Tibial nerve (tissue), 4 donors: ENCODE measurements at places on chromosomes 2 and 18. TPM values are rescaled to one million over a fixed set of nuclear protein-coding genes. Genes with fewer than 3 reads are reported as not detected.
A peak's percentile ranks its signal among the peaks of the same experiment; 100 is the strongest.

Gene C1QL2
- not detected for total RNA-seq

GRCh38 chr2:126634273-126634861 is 21.6 kb upstream of the GYPC start:
- H3K27me3 ChIP-seq = no peaks in the 10 kb centered on the region
- no peak overlapping the region for H3K27ac ChIP-seq
- H3K4me3 ChIP-seq = no peak overlapping the region
- no peaks in the 10 kb centered on the region for H3K36me3 ChIP-seq
- no peaks in the 10 kb centered on the region for H3K4me1 ChIP-seq

DNA sequence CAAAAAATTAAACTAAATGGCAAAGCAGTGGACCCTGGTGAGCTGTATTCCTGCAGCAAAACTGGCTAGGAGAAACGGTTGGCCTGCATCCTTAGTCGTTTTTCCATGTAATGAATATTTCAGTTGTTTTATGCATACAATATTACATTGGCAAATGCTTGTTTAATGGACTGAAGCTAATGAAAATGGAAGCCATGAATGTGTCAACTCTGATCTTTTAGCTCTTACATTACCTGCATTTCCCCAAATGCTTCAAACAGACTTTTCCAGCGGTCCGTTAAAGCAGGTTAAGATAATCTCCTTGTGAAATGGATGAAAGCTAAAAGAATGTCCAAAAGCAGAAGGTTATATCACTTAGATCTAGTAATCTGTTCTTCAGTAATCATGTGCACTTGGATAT is 686.3 kb upstream of the SETBP1 start:
- H3K4me3 ChIP-seq = no peak overlapping the region
- H3K4me1 ChIP-seq = no peaks in the 10 kb centered on the region
- no peaks in the 10 kb centered on the region for H3K36me3 ChIP-seq

DNA sequence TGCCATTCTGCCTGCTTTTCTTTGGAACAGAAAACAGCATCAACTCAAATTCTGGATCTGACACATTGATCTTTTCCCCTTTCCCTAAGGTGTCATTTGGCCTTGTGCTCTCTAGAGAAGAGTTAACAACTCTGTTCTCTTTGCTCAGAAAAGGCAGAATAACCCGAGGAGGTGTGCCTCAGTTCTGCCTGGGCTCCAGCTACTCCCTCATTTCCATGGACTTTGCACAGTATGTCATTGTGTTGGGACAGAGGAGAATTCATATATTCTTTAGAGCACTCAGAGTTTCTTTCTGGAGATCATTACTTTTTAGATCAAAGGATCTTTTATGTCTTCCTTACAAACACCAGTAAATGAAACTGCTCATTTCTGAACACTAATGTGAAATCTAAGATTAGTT is 249.1 kb downstream of the PHLPP1 start:
- no peaks in the 10 kb centered on the region for H3K36me3 ChIP-seq
- no peak overlapping the region for H3K4me3 ChIP-seq
- peak overlapping the region; percentile 58 for H3K27ac ChIP-seq
- no peak for DNase-seq
- no peaks in the 10 kb centered on the region for H3K27me3 ChIP-seq

DNA sequence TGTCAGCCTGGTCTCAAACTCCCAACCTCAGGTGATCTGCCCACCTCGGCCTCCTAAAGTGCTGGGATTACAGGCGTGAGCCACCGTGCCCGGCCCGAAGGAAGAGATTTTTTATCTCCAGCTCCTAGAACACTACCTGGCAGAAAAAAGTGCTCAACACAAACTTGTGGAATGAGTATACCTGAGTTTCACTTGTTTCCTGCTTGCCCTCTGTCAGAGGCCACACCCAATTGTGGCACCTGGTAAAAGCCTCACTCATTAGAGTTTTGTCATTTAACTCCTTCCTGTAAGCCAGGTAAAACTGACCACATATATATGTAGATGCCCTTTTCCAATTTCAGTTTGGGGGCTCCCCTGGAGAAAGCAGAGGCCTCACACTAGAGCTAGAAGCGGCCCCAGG is 42.2 kb upstream of the RTN4 start:
- H3K4me3 ChIP-seq = no peak overlapping the region
- H3K36me3 ChIP-seq = no peaks in the 10 kb centered on the region
- DNase-seq = no peak
- H3K27ac ChIP-seq = no peak overlapping the region

GRCh38 chr18:5417342-5417741 is 121.8 kb upstream of the ZBTB14 start:
- no peaks in the 10 kb centered on the region for H3K36me3 ChIP-seq
- DNase-seq = no peak
- H3K4me3 ChIP-seq = no peak overlapping the region
- H3K27me3 ChIP-seq = no peaks in the 10 kb centered on the region

Gene RFX8
- 5.1 TPM for total RNA-seq

DNA sequence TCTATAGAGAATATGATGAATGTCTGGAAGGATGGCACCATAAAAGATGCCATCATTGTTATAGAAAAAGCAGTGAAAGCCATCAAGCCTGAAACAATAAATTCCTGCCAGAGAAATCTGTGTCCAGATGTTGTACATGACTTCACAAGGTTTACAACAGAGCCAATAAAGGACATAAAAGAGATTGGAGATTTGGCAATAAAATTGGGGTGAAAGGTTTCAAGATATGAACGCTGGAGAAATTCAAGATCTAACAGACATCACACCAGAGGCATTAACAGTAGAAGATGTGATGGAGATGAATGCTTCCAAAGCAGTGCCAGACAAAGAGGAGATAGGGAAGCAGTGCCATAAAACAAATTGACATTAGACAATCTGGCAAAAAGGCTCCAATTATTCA is 518.8 kb upstream of the ACVR2A start:
- H3K4me1 ChIP-seq = no peaks in the 10 kb centered on the region
- H3K4me3 ChIP-seq = no peak overlapping the region
- no peaks in the 10 kb centered on the region for H3K27me3 ChIP-seq
- H3K27ac ChIP-seq = no peak overlapping the region

Gene OSBPL1A
- 90.9 TPM for total RNA-seq

Gene KCNE4
- 9.0 TPM for total RNA-seq

DNA sequence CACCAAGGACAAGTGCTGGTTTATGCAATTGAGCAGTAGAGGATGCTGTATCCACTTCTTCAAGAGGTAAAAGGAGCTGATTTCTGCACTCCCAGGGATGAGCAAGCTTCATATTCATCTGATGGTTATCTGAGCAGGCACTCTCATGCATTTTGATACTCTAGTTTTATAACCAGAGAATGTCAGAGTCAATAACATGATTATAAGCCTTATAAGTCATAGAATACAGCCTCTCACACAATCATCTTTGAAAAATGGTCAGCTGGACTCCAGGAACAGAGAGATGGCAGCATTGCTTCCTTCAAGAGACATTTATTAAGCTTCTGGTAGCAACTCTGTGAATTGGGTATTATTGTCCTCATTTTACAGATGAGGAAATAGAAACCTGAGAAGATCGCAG is 167.1 kb downstream of the SLC8A1 start:
- no peaks in the 10 kb centered on the region for H3K36me3 ChIP-seq
- H3K4me1 ChIP-seq = no peaks in the 10 kb centered on the region
- DNase-seq = no peak
- no peak overlapping the region for H3K4me3 ChIP-seq

- peak overlapping the region; percentile 91 for H3K27ac ChIP-seq
- DNase-seq = no peak
- H3K27me3 ChIP-seq = no peaks in the 10 kb centered on the region
- no peaks in the 10 kb centered on the region for H3K4me1 ChIP-seq
- H3K4me3 ChIP-seq = peak overlapping the region; percentile 82
These were observed 749 bp downstream of the STK25 start for GRCh38 chr2:241507430-241508239.
